ENCODE measurements at places on chromosomes 3 and 15.

DNA sequence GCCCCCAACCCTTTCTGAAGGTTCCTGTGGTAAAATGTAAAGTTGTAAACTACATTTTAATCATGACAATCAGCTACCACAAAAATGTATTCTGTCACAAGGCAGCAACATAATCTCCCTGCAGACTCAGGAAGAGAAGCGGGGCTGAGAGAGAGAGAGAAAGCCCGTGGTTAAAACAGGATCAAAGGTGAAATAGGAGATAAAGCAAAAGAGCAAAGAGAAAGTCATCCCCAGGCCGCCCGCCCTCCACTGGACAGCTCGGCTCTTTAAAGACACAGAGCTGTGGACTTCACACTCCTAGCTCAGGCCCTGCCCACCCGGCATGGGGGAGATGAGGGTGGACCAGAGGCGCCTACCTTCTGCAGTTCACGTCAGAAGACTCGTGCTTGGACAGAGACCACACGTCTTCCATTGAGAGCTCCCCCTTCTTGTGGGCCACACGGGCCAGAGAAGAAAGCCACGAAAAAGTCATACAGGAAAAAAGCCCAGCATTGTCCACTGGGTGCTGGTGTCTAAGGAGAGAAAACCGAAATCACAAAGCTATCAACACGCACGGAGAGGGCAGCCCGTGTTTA is 29.4 kb downstream of the ABCC5 start:
- no peak for DNase-seq

DNA sequence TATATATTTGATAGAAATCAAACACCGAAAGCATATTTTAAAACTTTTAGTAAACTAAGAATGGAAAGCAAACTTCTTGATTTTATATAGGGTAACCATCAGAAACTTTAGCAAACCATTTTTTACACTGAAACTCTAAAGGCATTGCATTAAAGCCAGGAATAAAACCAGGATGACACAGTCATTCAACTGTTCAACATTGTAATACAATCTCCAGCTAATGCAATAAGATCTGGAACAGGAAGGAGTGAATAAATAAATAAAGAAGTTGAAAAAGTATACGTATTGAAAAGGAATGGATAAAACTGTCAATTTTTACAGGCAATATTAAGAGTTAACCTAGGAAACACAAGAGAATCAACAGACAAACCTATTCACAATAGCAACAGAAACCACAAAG is 181.9 kb upstream of the TTC14 start:
- no peak for DNase-seq

- DNase-seq = no peak
Measured at GRCh38 chr3:169390741-169391305, 272.7 kb downstream of the MECOM start.

DNA sequence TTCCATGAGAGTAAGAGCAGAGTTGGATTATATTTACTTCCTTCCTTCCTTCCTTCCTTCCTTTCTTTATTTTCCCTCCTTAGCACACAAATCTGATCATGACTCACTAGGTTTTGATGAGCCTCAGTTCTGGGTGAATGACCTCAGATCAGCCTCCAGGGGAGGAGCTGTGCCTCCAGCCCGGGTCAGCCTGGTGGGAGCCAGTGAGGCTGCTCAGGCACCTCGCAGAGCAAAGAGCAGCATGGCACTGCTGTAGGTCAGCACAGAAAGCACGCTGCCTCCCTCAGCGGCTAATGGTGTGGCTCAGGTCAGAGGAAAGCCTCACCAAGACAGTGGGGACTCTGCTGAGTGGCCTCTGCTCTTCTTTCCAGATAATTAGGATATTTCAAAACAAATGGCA is 108.5 kb downstream of the SYNPR start:
- DNase-seq = no peak

- no peak for DNase-seq
Measured at GRCh38 chr15:60964527-60964926, 264.6 kb downstream of the RORA start.

DNA sequence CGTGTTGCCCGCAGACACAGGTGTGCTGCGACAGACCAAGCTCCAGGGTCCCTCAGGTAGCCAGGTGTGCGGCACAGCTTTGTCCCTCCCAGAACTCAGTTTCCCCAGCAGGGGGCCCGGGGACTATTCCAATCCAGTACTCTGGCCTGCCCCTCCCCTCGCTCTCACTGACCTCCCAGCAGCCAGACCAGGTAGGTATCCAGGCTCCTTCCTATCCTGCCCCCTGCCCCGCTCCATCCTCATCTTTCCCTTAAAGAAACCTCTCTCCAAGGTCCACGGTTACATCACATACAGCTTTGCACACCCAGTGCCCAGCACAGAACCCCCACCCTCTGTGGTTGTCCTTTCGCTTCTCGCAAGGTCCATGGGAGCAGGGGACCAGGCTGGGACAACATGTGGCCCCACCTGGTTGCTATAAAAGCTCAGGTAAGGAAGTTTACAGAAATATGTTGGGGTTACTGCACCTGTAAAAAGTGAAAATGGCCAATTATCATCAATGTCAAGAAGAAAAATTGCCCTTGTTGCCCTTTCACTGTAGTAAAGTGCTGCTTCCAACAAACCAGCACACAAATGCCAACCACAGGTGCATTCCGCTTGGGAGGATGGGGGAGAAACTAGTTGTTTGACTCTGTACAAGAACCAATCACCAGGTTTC is 7.3 kb upstream of the CYP11A1 start:
- no peak for DNase-seq

DNA sequence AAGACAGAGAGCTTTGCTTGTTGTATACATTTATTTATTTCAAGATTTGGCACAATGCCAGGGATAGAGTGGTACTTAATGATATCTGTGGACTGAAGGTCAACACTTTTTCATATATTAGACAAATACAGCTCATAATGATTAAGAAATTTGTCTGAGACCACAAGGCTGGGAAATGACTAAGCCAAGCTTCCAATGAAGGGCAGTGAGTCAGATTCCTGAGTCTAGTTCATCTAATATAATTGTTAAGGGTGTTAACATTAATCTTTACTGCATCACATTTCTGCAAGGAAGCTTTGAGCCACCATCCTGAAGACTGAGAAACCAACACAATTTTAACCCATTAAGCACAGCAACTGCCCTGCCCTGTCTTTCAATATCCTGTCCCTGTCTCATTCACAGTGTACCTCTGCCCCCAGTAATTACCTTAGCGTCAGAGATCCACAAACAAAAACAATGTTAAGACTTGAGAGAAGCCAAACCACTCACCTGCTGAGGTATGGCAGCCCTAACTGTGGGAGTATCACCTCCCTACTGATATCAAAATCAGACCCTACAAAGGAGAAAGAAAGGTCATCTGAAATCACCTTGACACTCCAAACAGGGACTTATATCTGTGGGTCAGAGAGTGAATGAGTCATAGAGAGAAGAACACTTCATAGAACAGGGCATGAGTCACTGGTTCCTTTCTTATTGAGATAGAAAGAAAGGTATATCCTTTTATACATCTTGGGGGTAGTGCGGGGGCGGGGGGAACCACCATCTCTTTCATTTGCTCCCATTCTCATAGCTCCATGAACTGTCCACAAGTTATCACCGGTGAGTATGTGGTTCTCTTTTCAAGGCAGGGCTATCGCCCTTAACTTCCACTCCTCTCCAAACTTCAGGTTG is 74.7 kb downstream of the MAGI1 start:
- DNase-seq = no peak

GRCh38 chr3:8712045-8712907 is 21.3 kb upstream of the CAV3 start:
- DNase-seq = peak; percentile 32

Data from NCI-H1694 (cell line).